ENCODE measurements at places on chromosomes 12 and 14.

- no peak for DNase-seq
Measured at GRCh38 chr12:168763-169525, 45.0 kb downstream of the SLC6A12 start.

GRCh38 chr12:62164036-62164435 is 96.2 kb upstream of the USP15 start:
- no peak for DNase-seq

GRCh38 chr12:752695-753610 is 574 bp downstream of the WNK1 start:
- peak; percentile 62 for DNase-seq

- no peak for DNase-seq
Measured at GRCh38 chr14:104080376-104081260, 4.9 kb upstream of the ASPG start.

DNA sequence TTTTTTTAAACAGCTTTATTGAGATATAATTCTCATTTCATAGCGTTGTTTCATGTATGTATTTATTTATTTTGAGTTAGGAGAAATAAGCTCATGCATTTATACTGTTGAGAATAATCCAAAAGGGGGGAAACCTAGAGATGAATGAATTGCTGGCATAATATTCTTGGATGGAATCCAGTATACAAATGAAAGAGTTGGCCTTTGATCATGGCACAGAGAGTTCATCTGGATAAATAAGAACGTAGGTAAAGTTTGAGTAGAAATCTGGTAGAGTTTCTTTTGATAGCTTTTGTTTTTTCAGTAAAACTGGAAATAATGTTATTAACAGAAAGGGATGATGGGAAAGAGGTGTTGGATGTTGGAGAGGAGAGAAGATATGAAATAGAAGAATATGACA is 166.2 kb downstream of the LRRK2 start:
- DNase-seq, result no peak

- DNase-seq, result no peak
Measured at GRCh38 chr14:100225169-100225568, 13.8 kb upstream of the YY1 start.

GRCh38 chr12:28162697-28163096 is 27.6 kb upstream of the CCDC91 start:
- DNase-seq, result no peak

- DNase-seq, result no peak
Measured at GRCh38 chr14:52641745-52642144, 53.6 kb downstream of the ERO1A start.

GRCh38 chr12:112352921-112353320 is 29.3 kb downstream of the HECTD4 start:
- no peak for DNase-seq

GRCh38 chr14:73834261-73834625 is 17.4 kb upstream of the PTGR2 start:
- no peak for DNase-seq

GRCh38 chr12:57766464-57767304 is at the start of gene CYP27B1:
TSS of gene CYP27B1 (minus strand) at chr12:57767078. CDS start at chr12:57767041, 37 bp downstream.
- no peak for DNase-seq

DNA sequence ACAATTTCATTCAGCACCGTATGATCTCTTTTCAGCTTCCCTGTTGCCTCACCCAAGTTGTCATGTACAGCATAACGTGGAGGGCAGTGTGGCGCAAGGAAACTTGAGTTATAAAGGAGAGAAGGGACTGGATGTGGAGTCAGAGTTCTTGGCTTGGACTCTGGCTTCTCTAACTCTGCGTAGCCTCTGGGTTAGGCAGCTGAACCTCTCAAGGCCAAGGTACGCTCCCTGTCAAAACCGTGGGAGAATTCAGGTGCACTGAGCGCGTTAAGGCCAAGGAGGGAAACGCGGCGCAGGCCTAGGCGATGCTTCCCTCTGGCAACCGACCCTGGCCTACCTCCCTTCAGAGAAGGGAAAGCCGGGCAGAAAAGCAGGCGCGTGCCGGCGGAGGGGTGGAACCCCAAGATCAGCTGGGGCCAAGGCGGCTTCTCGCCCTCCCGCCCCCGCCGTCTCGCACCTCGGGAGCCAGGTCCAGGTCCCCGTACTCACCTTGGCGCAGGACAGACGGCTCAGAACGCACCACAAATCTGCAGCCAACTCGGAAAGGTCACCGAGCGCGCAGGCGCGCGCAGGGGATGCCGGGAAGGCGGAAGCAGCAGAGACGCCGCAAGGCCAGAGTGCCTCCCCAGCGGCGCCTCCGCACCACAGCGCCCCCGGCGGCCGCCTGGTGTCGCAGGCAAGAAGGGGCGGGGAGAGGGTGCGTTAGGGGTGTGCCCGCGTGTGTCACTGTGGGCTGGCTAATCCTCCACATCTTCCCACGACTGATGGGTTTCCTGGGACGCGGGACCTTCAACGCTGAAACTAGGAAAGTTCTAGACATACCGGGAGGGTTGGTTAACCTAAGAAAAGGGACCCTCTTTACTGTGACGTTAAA is 7.0 kb upstream of the TDRD9 start:
- DNase-seq, result peak; percentile 93

- no peak for DNase-seq
Measured at GRCh38 chr12:120460157-120460556, 9.4 kb downstream of the SRSF9 start.

GRCh38 chr14:79363291-79363690 is 848.0 kb downstream of the DIO2 start:
- DNase-seq, result no peak

GRCh38 chr12:113598815-113599406 is 127.2 kb upstream of the LHX5 start:
- no peak for DNase-seq

GRCh38 chr14:51951656-51952055 is 37.7 kb upstream of the RTRAF start:
- no peak for DNase-seq

- no peak for DNase-seq
Measured at GRCh38 chr14:100049220-100049619, 16.0 kb upstream of the EVL start.

- no peak for DNase-seq
Measured at GRCh38 chr14:61385002-61385685, 63.8 kb downstream of the PRKCH start.

- no peak for DNase-seq
Measured at GRCh38 chr14:96405677-96406076, 13.7 kb downstream of the AK7 start.

GRCh38 chr14:92207928-92208265 is 86.1 kb downstream of the CPSF2 start:
- DNase-seq, result no peak

GRCh38 chr14:21723431-21724045 is 49.9 kb upstream of the OR4E1 start:
- peak; percentile 32 for DNase-seq

DNA sequence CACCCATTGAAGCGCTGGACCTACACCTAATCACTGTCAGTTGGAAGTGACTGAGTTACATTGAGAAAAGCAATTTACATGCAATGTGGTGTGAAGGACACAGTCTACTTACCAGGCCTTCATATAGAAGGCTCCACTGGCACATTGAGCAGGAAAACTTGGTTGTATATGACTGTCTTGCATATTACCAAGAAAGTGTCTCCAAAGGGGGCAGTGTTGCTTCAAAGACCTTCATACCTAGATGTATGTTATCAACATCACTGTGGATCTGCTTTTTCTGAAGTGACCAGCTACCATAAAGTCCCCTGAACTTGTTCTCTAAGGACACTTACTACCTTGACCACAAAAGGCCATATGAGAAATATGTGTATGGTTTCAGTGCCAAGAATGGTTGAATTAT is 64.1 kb downstream of the NELL2 start:
- peak; percentile 20 for DNase-seq

DNA sequence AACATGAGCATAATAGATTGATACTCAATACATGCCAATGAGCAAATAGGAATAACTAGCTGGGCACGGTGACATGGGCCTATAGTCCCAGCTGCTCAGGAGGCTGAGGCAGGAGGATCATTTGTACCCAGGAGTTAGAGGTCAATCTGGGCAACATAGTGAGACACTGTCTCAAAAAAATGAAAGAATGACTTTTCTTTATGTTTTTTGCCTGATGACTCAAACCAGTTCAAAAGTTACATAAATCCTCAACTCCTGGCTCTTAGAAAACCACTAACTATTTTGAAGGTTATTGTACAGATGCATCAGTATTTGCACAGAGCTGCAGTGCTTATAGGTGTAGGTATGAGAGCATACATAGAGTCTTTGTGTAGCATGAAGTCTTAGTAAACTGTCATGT is 219.2 kb upstream of the RGS6 start:
- no peak for DNase-seq

DNA sequence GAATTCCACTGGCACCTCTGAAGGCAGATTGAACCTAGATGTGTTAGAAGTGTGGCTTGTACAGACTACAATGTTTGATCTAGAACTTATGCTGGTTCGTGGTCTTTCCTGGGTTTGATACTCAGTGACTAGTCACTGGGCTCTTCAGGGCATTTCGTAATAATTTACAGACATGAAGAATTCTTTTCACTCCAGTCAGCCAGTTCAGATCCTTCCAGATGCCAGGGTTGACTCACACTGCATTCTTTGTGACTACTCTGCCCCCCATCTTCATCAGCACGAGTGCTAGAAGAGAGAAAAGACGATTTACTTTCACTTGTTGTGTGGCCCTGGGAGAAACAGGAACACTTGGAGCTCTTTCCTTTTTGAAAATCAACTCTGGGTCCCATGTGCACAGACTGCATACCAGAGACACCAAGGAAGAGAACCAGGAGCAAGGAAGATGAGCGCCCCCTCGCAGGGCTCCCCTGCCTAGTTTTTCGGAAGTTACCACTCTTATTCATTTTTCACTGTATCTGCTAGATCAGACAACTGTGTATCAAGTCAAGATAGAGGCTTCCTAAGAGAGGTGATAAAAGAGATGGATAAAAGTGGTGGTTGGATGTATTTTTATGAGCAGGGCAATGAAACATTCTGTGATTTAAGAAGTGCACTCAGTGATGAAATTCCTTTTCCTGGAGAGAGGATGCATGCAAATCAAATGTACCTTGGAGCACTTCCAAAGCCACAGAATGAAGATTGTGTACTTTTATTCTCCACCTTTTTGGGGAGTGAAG is 33.5 kb upstream of the EVL start:
- DNase-seq, result no peak

GRCh38 chr12:53159195-53159839 is 21.2 kb upstream of the ZNF740 start:
- peak; percentile 89 for DNase-seq

DNA sequence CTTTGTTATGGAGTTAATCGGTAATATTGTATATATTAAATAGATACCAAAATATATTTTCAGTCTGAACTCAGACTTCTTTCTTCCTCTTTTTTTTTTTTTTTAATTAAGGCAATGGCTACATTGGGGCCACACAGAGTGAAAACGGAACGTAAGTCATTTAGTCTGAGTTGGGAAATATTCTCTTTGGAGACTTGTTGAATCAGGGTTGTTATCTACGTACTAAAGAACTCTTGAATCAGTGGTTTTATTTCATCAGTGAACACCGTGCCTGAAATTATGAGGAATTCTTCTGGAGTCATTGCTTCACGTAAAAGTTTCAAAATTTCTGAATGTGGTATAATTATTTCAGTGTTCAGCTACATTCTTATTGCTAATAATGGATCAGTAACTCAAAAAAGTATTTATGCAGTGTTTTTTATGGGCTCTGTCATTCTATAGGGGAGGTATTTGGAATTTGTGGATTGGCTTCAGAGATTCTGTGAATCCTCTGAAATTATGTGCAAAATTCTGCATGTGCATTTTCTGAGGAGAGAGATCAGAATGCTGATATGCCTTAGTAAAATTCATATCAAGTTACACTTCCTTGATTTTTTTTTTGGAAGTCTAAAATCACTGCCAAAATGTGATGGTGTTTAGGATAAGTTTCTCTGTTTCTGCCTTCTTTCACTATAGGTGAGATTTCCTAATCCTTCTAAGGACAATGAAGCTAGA is 39.6 kb downstream of the BRMS1L start:
- DNase-seq, result no peak

GRCh38 chr14:61575551-61576150 is 119.7 kb upstream of the HIF1A start:
- DNase-seq, result no peak

DNA sequence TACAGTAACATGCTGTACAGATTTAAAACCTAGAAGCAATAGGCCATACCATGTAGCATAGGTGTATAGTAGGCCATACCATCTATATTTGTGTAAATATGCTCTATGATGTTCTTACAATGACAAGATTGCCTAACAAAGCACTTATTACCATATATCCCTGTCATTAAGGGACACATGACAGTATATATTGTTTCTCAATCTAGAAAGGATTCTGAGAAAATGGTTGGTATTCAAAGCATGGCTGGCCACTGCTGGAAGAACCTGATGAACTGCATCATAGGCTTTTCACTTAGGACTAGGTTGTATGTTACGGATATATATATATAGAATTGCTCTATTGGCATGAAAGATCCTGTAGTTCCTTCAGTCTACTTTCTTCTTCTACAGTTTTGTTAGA is 125.2 kb upstream of the SLC38A2 start:
- no peak for DNase-seq

DNA sequence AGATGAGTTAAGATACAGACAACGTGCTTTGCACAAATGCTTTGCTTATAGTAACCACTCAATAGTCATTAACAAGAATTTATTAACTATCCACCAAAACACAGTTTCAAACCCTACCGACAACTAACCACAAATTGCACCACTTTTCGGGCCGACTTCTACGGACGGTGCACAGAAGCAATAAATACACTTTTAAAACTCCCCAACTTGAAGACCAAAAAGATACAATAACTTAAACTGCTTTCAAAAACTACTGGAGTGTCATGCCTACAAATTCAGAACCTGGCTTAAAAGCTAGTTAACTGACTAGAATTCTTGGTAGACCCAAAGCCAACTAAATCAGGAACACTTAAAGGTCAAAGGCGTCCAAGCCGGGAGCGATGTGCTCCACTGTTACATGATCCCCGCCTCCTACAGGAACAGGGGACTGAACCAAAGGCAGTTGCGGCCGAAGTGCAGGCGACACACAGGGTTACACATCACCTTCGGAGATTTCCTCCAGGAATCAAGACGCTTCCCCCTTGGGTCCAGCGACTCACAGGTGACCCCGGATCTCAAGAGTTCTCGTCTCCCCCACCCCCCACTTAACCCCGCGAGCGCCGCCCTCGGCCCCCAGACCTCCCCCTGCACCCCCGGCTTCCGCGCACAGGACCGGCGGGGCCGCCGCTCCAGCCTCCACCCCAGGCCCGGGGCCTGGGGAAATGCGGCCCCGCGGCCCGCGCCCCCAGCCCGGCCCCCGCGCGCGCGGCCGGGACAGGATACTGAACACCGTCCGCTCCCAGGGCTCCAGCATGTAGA is 507 bp downstream of the SPTSSA start:
- DNase-seq, result peak; percentile 23

- no peak for DNase-seq
Measured at GRCh38 chr14:91119556-91120311, 5.9 kb downstream of the DGLUCY start.

GRCh38 chr14:23183479-23183878 is at the start of gene SLC7A8:
TSS of gene SLC7A8 (minus strand) at chr14:23183660. CDS start at chr14:23182914, 746 bp downstream.
- peak; percentile 52 for DNase-seq

GRCh38 chr12:18383203-18383602 is 121.9 kb downstream of the PIK3C2G start:
- no peak for DNase-seq

Data from germinal center (tissue), 1 donor.